ENCODE measurements at places on chromosomes 2 and 18.

- no peak for DNase-seq
These were observed 142.0 kb upstream of the APCDD1 start for GRCh38 chr18:10312326-10313015.

DNA sequence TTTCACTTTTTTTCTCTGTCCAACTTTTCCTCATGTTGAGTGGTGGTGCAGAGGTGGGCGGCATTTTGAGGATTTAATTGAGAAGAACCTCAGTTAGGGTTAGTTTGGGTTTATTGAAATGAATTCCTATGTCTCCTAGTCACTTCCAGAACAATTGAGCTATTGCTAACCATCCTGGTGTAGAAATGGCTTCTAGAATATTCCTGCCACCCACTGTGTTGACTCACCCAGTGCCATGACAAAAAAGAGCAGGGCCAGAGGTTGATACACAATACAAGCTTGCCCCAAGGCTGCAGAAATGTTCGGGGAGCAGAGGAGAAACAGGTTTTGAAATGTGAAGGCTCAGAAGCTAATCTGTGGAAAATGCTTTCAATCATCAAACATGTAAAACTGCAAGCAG, 167.1 kb upstream of the TRIB2 start:
- no peak for DNase-seq

DNA sequence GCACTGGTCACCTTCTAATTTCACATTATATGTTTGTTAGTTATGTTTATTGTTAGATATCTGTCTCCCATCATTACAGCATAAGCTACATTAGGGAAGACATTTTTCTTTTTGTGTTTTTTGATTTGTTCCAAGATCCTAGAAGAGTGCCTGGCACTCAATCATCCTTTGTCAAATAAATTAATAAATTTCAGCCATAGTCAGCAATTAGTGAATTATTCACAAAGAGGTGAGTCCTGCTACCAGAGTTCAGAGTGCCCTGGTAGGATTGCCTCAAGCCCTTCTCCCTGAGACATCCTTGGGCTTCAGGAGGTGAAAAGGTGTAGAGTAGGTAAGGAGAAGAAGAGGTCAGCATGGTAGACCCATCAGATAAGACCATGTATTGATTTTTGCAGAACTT, 186.2 kb upstream of the CTAGE1 start:
- DNase-seq: no peak

GRCh38 chr2:68632021-68632420, 11.4 kb upstream of the PROKR1 start:
- DNase-seq: no peak

Measured in HAP-1 (cell line).